ENCODE measurements at places on chromosomes 2 and 18. TPM values are rescaled to one million over a fixed set of nuclear protein-coding genes. Genes with fewer than 3 reads are reported as not detected.

Gene GPR55
- not detected for total RNA-seq

Gene POTEC
- total RNA-seq = not detected

Gene TEKT4
- not detected for total RNA-seq

Gene SLC30A3
- 1.2 TPM for total RNA-seq

Gene RAB6C
- 0.98 TPM for total RNA-seq

Gene ANKRD29
- 2.0 TPM for total RNA-seq

Gene CENPA
- total RNA-seq = 1.2 TPM

Gene SALL3
- total RNA-seq = 9.6 TPM

Gene GALNT14
- total RNA-seq = 10.1 TPM

Gene CCL20
- not detected for total RNA-seq

Gene CD8B
- 0.25 TPM for total RNA-seq

Gene SCYGR8
- total RNA-seq = not detected

Gene SCN7A
- total RNA-seq = 0.98 TPM

Gene LIMS3
- 1.2 TPM for total RNA-seq

Gene PARD6G
- 7.1 TPM for total RNA-seq

Gene DUSP28
- total RNA-seq = 4.7 TPM

Gene SLC5A7
- 2.5 TPM for total RNA-seq

Gene TMEM247
- total RNA-seq = not detected

Gene CREG2
- total RNA-seq = 8.1 TPM

Gene RBM44
- total RNA-seq = 3.4 TPM

Gene TMEM37
- not detected for total RNA-seq

Gene PLEK
- total RNA-seq = 1.7 TPM

Measured in temporal lobe (tissue), 4 donors.